ENCODE measurements at places on chromosomes 3 and 15.

DNA sequence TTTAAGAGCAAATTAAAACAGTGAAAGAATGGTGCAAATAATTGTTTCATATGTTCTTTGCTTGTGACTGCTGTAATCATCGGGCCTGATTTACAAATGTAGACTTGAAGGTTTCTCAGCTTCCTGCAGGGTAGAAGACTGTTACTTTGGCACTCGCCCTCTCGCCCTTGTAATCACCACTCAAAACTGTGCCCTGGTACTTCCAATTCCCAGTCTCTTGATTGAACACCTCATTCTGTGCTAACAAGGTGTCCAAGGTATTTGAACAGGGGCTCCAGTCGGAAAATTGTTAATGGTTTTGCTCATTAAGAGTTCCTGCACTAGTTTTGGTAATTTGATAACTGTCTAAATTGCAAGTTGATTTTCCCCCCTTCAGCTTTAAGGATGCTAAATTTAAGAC, 209.5 kb downstream of the ZIC1 start:
- no peak for DNase-seq

DNA sequence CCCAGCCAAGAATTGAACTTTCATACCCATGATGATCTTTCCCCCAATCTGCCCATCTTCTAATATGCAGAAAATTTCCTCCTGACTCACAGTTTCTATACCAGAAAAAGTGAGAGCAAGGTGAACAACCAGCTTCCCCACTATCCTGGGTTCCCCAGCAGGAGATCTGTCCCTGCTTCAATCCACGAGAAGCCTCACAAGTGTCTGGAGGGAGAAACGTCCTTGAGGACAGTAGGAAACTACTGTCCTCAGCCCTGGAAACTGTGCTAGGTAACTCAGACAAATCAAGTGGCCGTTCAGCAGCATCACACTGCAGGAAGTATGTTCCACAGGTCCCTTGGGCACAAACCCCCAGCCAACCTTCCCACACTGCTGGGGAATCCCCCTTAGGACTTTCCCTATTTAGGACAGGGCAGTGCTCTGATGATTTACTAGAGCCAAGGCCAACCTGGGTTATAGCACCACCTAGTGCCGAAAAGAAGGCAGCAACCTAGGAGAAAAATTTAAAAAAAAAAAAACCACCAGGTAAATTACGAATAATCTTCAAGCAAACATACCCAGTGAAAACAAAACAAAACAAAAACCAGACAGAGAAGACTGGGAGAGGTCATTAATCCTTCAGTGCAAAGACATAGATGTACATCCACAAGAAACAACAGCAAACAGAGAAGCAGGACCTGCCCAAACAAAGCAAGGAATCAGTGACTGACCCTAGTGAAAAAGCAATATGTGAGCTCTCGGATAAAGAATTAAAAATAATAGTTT, 36.0 kb downstream of the MORC1 start:
- no peak for DNase-seq

DNA sequence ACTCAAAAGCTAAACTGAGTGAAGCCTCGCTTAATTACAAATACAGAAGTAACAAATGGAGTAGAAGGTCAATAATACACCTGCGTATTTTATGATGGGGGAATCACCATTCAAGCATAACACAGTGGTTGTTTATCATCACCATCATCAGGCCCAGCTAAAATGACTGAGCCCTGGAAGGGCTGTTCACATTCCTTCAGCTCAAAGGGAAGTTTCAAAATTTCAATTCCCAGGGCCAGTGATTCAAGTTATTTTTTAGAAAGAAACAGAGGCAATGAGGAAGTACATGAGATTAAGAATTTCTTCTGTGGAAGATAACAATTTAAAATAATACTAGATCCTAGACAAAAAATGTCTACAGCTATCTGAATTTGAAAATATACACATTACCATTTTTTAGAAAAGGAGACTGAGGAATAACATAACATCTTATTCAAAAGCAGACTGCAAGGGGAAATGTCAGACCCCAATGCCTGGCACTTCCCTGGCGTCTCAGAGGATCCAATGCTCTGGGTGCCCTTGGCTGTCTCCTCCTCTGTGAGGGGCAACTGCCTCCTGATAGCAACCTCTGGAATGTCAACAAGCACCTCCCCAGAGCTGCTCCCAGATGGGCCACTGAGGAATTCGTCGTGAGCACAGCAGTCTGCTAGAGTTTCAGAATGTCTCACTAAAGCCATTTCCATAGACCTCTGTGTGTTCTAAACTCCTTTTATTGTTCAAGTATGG, 22.8 kb downstream of the EHD4 start:
- DNase-seq = no peak

DNA sequence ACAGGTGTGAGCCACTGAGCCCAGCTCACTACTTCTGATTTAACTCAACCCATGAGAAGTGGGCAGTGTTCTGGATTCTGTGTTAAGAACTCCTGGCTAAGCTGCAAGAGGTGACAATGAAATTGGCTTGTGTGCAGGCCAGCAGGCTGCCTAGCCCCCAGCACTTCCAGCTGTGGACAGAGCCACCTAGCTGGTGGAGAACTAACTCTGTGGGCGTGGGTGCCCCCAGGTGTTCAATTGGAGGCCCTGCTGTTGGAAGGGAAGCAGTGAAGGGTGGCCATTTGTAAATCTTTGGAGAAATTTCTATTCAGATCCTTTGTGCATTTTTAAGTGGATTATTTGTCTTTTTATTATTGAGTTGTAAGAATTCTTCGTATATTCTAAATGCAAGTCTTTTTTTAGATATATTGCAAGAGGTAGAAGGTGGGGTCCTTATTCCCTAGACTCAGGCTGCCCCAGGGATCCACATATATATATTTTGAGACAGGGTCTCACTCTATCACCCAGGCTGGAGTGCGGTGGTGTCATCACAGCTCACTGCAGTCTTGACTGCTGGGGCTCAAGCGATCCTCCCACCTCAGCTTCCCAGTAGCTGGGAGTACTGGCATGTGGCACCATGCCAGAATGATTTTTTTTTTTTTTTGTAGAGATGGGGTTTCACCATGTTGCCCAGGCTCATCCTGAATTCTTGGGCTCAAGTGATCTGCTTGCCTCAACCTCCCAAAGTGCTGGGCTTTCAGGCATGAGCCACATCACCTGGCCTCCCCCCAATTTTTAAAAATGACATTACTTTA, 7.2 kb upstream of the SCAMP5 start:
- DNase-seq = peak; percentile 55

- DNase-seq = no peak
These were observed 161.6 kb downstream of the ADAMTSL3 start for GRCh38 chr15:83815506-83815905.

GRCh38 chr15:41969851-41970431, 2.4 kb downstream of the EHD4 start:
- DNase-seq = peak; percentile 49

GRCh38 chr3:24525557-24525956, 30.9 kb upstream of the THRB start:
- DNase-seq = no peak

GRCh38 chr3:44862226-44862637, 520 bp downstream of the TMEM42 start:
- DNase-seq = no peak

- DNase-seq = no peak
These were observed 173.4 kb downstream of the WNT5A start for GRCh38 chr3:55313666-55314065.

- no peak for DNase-seq
These were observed 19.8 kb upstream of the USP3 start for GRCh38 chr15:63484433-63485186.

- DNase-seq = no peak
These were observed 28.2 kb downstream of the POC1A start for GRCh38 chr3:52126036-52126435.

GRCh38 chr3:28743831-28744230, 395.2 kb upstream of the AZI2 start:
- no peak for DNase-seq

- no peak for DNase-seq
These were observed 29.5 kb downstream of the P2RY14 start for GRCh38 chr3:151248772-151249337.

GRCh38 chr3:122977746-122978466, 49.7 kb downstream of the SEMA5B start:
- no peak for DNase-seq

- no peak for DNase-seq
These were observed 141.3 kb upstream of the PDZRN3 start for GRCh38 chr3:73765878-73766545.

- no peak for DNase-seq
These were observed 138.4 kb downstream of the PLCL2 start for GRCh38 chr3:17023006-17023664.

DNA sequence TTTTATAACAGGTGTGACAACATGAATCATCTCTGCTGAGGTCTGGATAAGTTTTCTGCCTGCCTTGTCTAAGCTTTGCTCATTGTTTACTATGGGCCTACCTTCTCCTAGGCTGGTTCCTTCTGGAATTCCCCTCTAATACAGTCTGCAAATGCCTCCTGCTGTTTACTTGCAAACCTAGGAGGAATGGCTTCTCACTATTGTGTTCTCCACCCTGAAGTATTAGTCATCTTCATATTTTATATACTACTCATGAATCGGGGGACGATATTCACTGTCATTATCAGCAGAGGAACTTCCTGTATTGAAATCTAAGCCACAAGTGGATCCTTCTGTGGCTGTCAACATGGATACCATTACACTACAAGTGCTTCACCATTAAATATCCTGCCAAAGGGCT, 154.8 kb downstream of the PLCL2 start:
- no peak for DNase-seq

- DNase-seq = no peak
These were observed 200.1 kb downstream of the KCNMB2 start for GRCh38 chr3:178736300-178736699.

DNA sequence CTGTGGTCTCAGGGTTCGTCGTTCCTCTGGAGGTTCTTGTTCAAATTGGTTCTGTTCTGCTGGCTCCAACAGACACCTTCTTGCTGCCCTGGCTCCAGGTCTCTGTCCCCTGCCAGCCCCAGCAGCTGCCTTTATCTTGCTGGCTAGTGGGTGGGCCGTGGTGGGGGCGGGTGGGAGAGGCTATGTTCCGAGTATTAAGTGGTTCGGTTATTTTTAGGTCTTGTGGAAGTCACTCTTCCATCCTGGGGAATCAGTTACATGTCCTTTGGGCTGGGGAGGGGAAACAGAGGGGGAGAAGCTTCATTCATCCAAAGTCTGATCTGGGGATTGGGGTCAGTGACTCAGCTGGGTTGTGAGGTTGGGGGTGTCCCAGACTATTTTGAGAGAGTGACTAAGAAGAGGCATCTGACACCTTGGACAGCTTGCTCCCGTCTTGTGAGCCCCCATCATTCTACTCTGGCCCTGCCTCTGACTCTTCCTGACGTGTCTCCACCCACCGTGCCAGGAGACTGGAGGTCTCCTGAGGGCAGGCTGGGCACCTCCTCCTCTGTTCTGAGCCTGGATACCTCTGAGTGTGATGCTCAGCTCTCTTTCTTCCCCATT, at the start of gene XIRP1:
TSS of gene XIRP1 (minus strand) at position 106 of the 603 bp plus-strand sequence. CDS start 3,150 bp downstream, outside the sequence.
- no peak for DNase-seq

- no peak for DNase-seq
These were observed 202.7 kb upstream of the STRIT1 start for GRCh38 chr3:155496206-155496605.

- DNase-seq = no peak
These were observed 12.2 kb downstream of the ERICH6 start for GRCh38 chr3:150691414-150692040.

- no peak for DNase-seq
These were observed 48.1 kb downstream of the SETMAR start for GRCh38 chr3:4351164-4351855.

- DNase-seq = no peak
These were observed 489 bp downstream of the CSPG5 start for GRCh38 chr3:47578119-47578632.

DNA sequence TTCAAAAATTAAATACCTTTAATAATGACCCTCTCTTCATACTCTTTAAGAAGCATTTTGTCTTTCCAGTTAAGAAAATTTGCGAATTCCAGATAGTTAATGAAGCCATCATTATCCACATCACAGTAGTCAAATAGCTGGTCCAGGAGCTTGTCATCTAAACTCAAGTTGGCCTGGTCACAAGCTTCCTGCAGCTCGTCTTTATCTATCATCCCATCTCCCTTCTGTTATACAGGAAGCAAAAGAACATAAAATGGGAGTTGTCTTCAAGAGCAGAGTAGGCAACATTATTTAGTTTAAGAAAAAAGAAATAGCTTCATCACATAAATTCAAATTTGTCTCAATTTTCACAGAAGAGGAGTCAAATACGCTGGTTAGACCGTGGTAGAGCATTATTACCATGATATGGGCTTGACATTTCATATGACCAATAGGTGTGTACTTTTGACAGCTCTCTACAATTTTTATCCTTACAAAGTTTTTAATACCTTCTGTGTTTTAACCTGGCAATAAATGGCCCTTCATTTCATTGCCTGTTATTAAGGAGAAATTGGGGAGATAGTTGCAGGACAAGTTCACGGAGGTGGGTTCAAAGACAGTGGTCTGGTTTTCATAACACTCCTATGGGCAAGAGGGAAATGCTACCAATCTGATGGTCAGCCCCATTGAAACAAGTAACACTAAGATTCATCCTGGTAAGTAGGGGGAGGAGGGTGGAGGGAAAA, 45.4 kb downstream of the EFHB start:
- DNase-seq = no peak

- no peak for DNase-seq
These were observed 47.0 kb upstream of the TFG start for GRCh38 chr3:100662113-100662823.

DNA sequence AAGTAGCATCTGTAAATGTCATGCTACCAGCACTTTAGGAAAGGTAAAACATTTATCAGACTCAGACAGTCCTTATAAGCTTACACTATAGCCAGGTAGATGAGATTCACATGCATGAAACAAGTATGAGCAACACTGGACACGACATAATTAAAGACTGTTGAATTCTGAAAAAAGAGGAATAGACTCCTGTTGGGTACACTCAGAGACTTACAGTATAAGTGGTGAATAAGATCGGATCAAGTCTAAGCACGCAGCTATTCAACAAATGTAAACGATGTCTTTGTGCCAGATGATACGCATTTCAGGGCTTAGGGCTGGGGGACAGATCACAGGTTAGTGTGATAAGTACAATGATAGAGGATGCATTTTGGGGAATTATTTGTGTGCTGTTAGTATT, 43.2 kb upstream of the SPPL2A start:
- no peak for DNase-seq

All from adrenal gland (tissue), 19 donors.